ENCODE measurements at places on chromosomes 1 and 21.
A peak's percentile ranks its signal among the peaks of the same experiment; 100 is the strongest.

GRCh38 chr1:50969611-50970508 lies at the start of gene CDKN2C:
TSS of gene CDKN2C (plus strand) at chr1:50970245. CDS start at chr1:50970369, 124 bp downstream.
- DNase-seq, result no peak

- DNase-seq, result no peak
These were observed 49.2 kb upstream of the COL24A1 start for GRCh38 chr1:86205741-86206140.

- DNase-seq, result peak; percentile 10
These were observed 8.4 kb downstream of the FOXE3 start for GRCh38 chr1:47424336-47424982.

- no peak for DNase-seq
These were observed 235.4 kb upstream of the ADAMTS5 start for GRCh38 chr21:27202301-27202700.

DNA sequence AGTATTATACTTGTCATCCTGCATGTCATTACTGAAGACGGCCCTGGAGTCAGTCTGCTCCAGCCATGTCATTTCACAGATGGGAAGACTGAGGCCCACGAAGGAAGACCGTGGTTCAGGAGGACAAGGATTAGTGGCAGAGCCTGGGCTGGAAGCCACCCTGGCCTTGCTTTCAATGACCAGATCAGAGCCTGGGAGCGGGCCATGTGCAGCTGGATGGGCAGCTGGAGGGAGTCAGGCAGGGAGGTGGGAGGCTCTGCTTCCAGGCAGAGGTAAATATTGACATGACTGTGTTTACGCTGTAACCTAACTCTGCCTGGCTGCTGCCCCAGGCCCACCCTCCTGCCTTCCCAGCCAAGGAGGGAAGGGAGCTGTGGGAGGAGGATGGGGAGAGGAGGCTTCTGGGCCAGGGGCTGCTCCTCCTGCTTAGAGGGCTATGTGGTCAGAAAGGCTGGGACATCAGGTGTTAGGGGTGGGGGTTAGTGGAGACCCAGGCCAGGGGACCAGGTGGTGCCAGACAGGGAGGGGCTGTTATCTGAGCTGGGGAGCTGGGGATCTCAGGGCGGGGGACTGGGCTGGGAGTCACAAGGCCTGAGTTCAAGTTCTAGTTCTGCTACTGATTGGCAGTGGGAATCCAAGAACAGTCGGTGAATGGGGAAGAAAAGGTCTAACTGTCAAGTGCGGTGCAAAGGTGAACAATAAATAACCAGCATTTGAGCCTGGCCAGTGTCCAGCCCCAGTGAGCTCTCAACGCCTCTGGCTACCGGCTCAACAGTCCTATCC lies 48.5 kb upstream of the ECE1 start:
- no peak for DNase-seq

DNA sequence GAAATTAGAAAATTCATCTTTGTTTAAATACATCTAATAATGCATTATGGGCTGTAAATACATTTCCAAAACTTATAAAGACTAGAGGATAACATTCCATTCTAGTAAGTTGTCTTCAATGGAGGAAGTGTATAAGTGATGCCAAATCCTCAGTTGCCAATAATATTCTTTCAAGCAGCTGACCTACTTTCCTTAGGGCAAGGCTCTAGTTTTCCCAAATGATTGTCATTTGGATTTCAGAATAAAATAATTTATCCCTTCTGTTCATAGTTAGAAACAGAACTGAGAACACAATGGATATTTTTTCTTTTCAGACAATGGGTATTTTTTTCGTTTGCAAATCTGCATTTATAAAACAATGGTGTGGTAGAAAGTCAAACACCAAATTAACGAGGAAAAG lies 354.9 kb upstream of the ADAMTS5 start:
- no peak for DNase-seq

- peak; percentile 9 for DNase-seq
These were observed 1.4 kb downstream of the LRRC41 start for GRCh38 chr1:46301808-46302640.

DNA sequence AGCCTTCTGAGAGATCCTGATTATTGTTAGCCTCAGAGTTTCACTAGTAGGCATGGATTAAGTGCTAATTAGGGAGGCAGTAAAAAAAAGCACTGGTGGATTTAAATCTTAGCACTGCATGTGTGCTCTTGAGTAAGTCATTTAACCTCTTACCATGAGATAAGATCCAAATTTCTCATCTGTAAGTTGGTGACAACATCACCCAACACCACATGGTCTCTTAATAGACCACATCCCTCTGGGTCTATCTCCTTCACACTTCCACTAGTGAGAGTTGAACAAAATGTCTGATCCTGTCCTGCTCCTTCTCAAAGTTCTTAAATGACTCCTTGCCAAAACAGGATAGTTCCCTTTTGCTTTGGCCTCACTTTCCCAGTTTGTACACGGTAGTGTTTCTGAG lies 29.5 kb upstream of the DMRTA2 start:
- DNase-seq, result no peak

GRCh38 chr1:64983110-64983509 lies 16.8 kb upstream of the JAK1 start:
- no peak for DNase-seq

DNA sequence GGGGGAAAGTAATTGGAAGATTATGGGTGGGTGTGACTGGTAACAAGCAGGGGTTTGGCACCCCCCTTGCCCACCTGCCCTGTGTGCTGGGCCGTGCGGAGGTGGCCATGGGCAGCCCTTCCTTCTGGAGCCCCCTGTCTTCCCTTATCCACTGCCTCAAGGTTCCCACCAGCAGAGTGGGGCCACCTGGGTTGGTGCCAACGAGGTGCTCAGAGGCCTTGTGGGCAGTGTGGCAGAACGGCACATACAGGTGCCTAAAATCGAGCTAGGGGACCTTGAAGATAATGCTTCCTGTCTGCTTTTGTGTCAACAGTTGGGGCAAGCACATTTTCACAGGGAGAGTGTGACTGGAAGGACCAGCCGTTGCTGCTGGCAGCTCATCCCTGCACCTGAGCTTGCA lies 161.8 kb downstream of the PCBP3 start:
- no peak for DNase-seq

GRCh38 chr1:12146343-12147112 lies 20.3 kb upstream of the TNFRSF1B start:
- no peak for DNase-seq

GRCh38 chr1:14971221-14971620 lies 182.3 kb upstream of the TMEM51 start:
- no peak for DNase-seq

GRCh38 chr1:67777440-67777839 lies 55.8 kb downstream of the GNG12 start:
- no peak for DNase-seq

DNA sequence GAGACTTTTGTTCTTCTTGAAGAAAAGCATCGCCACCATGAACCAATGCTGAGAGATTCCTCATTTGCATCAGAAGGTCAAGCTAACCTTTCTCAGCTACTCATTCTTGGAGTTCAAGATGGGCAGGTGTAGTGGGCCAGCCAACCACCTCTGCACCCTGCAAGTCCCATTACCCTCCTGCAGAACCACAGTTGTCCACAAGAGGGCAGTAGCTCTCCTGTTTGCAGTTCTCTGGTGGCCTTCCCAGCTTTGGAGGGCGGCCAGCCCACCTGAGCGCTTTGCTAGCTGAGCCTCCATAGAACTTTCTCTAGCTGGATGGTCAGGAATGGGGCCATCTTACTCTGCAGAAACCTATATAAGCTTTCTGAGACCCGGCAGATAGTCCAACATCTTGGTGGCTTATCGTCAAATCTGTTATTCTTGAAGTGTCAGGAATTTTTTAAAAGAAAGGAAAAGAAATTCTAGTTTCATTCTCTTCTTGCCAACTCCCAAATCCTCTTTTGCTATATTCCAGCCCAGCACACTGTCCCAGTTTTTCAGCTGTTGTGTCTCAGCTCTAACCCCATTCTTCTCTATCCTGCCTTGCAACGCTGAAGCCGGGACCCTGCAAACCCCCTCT lies 11.0 kb upstream of the LMX1A start:
- DNase-seq, result peak; percentile 8

DNA sequence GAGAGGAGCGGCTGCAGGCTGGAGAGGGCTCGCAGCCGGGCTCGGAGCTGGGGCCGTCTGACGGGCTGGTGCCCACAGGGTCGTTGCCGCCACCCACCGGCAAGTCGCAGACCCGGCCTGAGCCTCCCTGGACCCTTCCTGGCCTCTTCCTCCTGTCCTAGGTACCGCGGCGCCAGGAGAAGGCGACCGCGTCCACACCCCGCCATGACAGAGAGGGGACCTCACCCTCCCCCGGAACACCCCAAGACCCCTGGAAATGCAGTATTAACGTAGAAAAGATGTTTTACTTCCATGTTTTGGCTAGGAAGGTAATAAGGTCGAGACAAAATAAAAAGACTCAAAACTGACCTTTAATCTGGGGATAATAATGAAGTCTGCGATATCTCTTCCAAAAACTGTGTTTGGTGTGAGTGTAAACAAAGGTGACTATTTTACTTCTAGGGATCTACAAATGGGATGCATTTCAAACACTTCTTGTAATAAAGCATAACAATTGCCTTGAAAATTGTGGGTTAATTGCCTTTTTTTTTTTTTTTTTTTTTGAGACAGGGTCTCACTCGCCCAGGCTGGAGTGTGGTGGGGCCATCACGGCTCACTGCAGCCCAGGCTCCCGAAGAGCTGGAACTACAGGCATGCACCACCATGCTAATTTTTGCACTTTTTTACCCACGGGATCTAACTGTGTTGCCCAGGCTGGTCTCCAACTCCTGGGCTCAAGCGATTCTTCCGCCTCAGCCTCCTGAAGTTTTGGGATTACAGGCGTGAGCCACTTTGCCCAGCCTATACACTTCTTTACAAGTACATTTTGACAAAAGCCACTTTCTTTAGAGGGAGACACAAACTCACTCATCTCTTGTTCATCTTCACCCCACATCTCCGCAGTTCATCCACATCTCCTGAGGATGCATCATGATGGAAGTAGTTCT lies 838 bp upstream of the RSRP1 start:
- no peak for DNase-seq

DNA sequence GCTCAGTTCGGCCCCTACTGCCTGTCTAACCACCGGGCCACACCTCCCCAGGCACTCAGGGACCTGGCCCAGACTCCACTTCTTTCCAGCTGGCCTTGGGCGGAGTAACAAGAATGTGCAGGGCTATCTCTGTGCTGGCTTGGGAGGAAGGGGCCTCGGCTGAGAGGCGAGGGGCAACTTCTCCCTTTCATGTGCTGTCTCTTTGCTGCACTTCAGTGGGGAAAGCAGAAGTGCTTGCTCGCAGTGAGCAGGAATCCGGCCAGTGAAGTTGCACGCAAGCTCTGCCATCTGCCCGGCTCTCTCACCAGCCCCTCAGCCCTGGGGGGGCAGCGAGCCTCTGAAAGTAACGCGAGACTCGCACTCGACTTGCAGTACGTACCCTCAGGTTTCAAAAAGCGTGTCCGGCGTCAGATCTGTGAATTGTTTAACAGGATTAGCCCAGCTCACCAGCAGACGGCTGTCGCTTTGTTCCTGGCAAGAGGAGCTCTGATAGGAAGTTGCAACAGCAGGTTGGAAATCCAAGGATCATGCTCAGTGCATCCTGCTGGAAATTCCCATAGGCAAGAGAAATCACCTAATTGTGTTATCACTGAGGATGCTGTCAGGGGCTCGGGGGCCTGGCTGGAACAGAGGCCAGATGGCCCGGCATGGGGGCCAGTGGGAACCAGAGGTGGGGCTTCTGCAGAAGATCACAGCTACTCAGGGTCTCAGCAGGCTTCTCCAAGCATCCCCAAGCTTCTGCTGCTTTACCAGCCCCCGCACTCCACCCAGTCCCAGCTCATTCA lies 221.1 kb downstream of the NPHP4 start:
- DNase-seq, result no peak

DNA sequence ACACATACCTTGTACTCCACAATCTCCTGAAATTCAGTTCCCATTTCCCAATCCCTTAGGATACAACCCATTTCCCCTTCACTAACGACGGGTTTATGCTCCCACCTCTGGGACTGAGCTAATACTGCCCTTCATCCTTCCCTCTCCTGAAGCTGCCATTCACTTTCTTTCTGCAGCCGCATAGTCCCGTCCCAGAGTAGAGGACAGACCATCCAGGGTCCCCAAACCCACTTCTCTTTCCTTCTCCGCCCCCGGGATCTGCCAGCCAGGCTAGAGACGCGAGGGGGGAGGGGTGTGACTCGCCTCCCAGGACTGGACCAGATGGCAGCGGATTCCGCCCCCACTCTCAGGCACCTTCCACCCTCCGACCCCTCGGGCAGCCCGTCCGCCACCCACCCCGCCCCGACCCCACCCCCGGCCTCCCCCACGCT lies 679 bp downstream of the ABL2 start:
- DNase-seq, result no peak

DNA sequence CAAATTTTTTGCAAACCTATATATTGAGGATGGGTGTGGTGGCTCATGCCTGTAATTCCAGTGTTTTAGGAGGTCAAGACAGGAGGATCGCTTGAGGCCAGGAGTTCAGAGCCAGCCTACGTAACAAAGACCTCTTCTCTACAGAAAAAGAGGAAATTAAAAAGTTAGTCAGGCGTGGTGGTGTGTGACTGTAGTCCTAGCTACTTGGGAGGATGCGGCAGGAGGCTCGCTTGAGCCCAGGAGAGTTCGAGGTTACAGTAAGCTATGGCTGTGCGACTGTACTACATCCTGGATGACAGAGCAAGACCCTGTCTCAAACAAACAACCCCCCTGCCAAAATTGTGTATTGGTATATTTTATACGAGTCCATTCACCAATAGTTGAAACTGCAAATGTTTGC lies 589.7 kb downstream of the DPYD start:
- no peak for DNase-seq

DNA sequence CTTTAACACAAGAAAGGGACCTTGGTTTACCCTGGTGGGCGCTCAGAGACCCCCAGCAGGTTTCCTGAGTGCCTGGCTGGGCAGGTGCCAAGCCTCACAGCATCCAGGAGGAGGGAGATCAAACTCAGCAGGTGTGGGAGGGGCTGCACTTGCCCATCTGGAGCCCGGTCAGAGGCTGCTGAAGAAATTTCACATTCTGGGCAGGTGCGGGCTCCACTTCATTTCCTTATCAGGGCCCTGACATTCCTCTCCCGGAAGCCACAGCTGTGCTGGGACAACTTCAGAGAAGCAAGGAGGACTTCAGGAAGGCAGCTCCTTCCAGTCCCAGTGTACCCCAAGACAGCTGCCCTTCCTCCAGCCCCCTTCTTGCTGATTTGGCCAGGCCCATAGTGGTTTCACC lies 82.9 kb downstream of the ITPKB start:
- DNase-seq, result no peak

- DNase-seq, result no peak
These were observed 33.2 kb upstream of the CDC42BPA start for GRCh38 chr1:227351443-227351842.

DNA sequence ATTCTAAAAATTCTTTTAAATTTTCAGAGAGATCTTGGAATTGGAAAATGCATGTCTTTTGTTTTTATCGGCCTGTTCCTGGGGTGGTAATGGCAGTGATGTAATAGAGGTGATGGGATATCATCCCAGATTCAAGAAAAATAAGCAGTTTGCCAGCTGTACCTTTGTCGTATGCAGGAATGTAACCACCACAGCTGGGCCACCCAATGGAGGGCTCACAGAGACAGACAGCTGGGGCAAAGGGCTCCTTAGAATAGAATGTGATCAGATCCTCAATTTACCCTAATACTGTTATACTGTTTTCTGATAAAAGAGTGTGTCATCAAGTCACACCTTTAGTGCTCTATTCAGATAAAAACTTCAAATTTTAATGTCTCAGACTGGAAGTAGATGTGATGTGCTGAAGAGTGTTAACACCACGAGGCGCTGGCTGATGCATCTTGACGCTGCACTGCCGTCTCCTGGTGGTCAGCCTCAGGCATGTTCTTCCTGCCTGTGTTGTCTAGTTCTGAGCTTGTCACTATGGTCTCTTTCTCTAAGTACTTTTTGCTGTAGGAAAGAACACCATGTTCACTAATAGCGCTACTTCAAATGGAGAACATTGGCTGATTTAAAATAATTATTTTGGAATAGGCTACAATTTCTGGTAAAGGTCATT lies 78.8 kb downstream of the C1orf21 start:
- no peak for DNase-seq
